ENCODE measurements at places on chromosomes 11 and 22.

GRCh38 chr11:44927174-44927661 lies 23.5 kb downstream of the TP53I11 start:
- DNase-seq: peak; percentile 86

DNA sequence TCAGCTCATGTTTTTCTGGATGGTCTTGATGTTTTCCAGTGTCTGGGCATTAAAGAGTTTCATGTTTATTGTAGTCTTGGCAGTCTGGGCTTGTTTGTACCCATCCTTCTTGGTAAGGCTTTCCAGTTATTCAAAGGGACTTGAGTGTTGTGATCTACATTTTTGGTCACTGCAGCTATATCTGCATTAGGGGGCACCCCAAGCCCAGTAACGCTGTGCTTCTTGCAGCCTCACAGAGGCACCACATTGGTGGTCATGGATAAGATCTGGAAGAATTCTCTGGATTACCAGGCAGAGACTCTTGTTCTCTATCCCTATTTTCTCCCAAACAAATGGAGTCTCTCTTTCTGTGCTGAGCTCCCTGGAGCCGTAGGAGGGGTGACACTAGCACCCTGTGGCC lies 451.5 kb upstream of the FAT3 start:
- DNase-seq: peak; percentile 11

- DNase-seq: peak; percentile 60
Observed at GRCh38 chr11:29527391-29527936, 489.4 kb downstream of the KCNA4 start.

GRCh38 chr11:118002541-118003423 lies 16.6 kb downstream of the IL10RA start:
- DNase-seq: no peak

DNA sequence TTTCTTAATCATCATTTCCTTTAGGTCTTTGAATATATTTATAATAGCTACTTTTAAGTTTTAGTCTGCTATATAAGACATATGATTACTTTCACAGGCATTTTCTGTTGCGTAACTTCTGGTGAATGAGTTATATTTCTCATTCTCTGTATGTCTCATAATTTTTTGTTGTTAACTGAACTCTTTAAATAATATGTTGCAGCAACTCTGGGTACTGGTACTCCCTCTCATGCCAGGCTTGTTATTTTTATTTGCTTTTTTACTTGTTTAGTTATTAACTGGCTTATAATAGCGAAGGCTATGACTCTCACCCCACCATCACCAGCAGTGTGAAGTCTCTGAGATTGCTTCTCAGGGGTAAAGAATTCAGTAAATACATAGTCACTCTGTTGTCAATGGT lies 524.2 kb upstream of the CHORDC1 start:
- DNase-seq: no peak

DNA sequence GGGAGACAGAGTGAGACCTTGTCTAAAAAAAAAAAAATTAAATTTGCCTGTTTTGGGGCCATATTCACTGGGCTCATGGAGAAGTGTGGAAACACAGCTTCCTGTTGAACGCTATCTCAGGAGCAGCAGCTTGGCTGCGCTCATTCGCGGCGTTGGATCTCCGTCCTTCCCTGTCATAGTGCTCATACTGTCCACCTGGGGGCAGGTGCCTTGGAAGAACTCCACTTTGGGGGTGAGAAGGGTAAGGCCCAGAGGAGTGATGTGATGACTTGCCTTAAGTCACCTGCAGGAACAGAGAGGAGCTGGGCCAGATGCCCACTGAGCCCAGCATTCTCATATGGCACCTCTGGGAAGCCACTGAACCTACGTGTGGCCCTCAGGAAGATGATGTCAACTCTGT lies 82.8 kb downstream of the CABIN1 start:
- DNase-seq: no peak

- DNase-seq: no peak
Observed at GRCh38 chr11:83978942-83979341, 692.8 kb upstream of the CCDC90B start.

DNA sequence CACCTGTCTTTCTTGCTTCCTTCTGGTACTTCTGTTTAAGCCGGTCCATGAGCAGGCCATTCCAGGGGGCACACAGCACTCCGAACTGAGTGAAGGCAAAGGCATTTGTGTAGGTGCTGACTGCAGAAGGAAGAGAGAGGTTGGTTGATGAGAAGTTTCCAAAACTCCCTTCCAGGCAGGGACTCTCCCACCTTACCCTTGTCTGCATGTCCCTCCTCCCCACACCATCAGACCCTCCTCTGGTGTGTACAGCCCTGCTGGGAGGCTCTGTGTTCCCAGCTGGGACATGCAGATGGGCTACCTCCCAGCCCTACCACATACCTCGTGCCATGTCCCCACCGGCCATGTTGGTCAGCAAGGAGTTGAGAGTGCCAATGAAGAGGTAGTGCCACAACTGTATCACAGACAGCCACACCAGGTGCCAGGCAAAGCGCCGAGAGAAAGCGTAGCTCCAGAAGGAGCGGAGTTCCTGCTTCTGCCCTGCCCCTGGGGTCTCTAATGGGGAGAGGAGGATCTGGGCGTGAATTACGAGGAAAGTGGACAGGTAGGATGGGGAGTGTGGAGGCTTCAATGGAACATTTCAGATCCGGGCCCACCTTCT lies 12.2 kb downstream of the SLC43A3 start:
- no peak for DNase-seq

- no peak for DNase-seq
Observed at GRCh38 chr11:19359221-19360000, 118.7 kb upstream of the E2F8 start.

GRCh38 chr11:95505927-95506426 lies 275.0 kb upstream of the SESN3 start:
- no peak for DNase-seq

DNA sequence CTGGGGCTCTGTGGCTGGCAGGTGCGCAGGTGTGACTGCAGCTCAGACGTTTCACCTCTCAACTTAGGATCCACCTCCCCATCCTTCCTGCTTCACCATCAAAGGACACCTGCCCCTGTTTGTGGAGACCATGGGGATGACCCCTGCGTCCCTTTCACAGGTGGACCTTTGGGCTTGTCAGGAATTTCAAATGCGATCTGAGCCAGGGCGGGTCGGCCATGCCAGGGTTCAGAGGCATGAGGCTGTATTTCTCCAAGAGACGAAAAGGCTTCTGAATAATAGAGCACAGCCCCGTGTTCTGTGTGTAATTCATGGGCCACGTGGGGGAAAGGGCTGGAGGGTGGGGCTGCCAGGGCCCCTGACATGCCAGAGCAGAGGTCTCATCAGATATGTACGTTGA lies 668.0 kb downstream of the BRD1 start:
- no peak for DNase-seq

GRCh38 chr11:63560506-63561180 lies 2.5 kb downstream of the PLAAT2 start:
- peak; percentile 69 for DNase-seq

DNA sequence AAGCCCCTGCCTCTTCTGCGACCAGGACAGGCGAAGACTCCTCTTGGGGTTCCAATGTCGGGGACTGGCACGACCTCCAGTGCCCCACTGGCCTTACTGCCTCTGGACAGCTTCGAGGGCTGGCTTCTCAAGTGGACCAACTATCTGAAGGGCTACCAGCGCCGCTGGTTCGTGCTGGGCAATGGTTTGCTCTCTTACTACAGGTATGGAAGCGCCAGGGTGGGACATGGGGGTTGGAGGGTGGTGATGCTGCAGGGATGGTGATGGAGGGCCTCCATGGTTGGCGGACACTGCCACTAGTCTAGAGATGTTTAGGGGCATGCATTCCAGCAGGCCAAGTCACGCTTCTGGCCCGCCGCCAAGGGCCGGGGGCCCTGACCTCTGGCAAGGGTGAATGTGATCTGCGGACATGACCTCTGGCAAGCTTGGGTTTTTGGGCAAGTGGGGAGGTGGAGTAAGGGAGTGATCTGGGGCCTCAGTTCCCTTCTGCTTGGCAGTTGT lies 727 bp downstream of the OSBP2 start:
- no peak for DNase-seq

DNA sequence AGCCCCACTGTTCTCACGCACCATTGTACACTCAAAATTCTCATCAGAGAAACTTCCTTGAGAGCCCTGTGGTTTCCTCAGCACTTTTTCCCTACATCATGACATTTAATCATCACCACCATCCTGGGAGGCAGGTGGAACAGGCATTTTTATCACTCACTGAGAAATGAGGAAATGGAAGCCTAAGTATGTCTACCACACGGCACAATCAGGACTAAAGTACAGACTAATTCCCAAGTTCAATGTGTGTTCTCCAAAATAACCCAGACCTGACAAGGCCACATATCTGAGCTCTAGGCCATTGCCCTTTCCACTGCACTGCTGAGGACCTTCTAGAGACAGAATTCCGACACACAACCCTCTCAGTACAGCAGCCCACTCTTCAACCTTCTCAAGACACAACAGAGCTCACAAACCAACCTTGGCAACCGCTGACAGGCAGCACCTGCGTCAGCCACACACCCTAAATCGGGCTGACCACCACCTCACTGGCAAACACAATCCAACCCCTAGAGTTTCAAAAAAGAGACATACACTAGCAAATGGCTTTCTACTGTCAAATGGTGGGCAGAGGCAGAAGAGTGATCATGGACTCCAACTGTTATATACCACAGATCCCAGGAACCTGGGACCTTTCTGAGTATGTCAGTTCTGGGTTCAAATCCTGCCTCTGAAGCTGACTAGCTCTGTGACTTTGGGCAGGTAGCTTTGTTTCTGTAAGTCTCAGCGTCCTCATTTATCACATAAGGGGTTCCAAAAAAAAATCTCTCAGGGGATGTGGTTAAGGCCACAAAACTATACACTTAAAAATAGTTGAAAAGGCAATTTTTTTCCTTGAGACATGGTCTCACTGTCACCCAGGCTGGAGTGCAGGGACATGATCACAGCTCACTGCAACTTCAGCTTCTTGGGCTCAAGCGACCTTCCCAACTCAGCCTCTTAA lies 16.3 kb downstream of the SMCO4 start:
- DNase-seq: no peak

DNA sequence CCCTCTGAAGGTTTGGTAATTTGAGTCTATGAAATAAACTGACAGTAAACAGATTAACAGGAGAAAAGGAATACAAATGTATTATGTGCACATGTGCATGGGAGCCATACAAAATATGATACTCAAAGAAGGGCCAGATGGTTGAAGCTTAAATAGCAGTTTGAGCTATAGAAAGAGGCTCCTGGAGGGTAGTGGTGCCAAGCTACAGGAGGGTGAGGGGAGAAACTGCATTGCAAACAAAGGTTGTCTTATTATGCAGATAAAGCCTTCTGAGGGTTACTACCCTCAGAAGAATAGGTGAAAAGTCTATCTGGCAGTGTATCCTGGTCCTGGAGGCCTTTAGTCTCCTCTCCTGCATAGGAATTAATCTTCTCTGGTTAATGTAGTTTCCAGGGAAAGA lies 267.3 kb upstream of the MPPED2 start:
- no peak for DNase-seq

DNA sequence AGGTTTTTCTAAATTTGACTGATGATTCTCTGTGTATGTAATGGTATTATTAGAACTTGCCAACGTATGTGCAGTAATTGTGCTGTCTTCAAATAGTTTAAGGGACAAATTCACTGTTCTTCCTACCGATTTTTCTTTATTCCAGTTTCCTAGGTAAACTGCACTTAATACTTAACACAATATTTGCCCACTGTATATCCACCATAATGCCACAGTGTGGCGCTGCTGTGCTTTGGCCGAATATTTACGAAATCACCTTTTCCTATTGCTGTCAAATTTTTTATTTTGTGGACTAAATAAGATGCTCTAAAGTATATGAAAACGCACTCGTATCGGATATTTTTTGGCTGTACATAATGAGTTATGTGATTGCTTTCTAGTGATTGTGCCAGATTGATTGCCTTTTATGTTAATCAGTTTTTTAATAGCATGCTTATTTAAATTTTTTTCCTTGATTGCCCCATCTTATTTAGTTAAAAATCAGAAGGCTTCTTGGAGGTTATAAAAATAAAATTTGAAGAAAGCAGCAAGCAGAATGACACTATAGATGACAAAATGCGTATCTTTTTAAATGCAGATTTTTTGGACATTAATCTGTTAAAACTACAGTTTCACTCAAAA lies 10.5 kb downstream of the AASDHPPT start:
- DNase-seq: peak; percentile 20
